Common myeloid progenitor, CD34-positive (primary cell): ENCODE measurements at places on chromosomes 2 and 18.

- no peak for DNase-seq
Measured at GRCh38 chr2:241635756-241636155, 1.2 kb downstream of the THAP4 start.

GRCh38 chr2:79876430-79876829 lies 363.6 kb downstream of the CTNNA2 start:
- peak; percentile 4 for DNase-seq

DNA sequence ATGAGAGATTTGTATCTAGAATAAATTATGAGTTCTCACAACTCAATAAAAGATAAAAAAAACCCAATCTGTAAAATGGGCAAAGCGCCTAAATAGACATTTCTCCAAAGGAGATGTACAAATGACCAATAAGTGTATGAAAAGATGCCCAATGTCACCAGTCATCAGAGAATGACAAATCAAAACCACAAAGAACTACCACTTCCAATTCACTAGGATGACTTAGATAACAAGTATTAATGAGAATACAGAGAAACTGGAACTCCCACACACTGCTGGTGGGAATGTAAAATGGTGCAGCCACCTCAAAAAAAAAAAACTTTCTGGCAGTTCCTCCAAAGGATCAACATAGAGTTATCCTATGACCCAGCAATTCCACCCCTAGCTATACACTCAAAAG lies 17.4 kb upstream of the COL6A3 start:
- DNase-seq, result no peak

DNA sequence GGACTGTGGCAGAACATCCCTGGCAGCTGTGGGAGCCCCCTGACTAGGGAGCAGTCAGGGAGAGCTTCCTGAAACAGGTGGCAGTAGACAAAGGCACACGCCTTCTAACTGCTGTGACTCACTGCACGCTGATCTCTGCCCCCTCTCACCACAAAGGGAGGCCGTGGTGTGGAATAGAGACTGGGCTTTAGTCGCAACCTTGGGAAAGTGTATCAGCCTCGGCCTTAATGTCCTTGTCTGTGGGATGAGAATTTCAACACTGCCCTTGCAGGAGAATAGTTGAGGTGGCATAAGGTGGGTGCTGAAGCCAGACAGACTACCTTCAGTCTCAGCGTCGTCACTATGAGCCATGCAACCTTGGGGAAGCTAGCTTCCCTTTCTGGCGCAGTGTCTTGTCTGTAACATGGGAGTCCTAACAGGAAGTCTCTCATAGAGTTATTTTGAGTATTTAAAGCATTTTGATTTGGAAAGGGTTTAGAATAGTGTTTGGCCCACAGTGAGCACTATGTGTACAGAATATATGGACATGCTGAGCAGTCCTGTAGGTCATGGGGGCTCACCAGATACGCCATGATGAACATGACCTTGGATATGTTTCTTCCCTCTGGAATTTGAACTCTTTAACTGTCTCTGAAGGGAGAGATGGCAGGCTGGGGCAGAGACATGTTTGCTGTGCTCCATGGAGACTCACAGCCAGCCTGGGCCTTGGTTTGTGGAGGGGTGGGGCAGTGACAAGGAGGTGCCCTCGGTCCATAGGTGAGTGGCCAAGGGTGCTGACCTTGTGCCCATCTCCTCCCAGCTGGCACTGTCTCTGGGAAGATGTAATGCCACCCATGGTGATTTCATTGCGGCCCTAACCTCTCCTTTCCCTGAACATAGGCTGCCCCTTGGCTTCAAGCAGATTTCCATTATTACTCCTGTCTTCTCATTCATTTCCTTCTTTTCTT lies 29.5 kb upstream of the SMAD7 start:
- peak; percentile 59 for DNase-seq

- DNase-seq, result no peak
Measured at GRCh38 chr2:107728586-107728985, 98.1 kb upstream of the RGPD4 start.

DNA sequence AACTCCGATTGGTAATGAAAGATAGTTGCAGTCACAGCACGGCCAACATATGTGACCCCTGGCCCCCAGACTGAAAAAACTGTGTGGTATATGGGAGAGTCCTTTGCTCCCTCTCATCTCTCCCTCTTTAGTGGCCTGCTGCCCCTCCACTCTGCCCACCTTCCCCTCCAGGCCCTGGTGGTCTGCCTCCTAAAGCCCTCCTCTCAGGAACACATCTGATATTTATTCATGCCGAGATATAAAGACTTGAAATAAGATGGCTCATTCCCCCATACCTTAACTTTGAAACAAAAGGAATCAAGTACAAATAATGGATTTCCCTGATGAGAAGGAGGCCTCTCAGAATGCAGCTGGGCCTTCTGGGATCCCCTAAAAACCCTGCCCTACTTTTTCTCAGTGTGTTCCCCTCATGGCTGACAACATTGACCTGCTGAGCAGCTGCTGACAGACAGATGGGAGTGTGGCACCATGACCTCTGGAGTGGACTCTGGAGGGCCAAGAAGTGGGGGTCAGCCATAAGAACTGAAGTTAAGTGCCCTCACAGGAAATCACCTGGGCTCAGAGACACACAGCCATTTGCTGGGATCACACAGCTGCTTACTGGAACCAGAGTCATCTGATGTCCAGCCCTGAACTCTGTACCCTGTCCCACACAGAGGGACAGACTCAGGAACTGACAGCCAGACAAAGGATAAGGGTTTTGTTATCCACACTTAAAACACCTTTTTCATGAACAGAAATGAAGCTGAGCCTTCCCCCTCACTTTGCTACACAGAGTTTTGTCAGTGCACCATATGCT lies 39.8 kb upstream of the ST8SIA3 start:
- DNase-seq, result no peak

DNA sequence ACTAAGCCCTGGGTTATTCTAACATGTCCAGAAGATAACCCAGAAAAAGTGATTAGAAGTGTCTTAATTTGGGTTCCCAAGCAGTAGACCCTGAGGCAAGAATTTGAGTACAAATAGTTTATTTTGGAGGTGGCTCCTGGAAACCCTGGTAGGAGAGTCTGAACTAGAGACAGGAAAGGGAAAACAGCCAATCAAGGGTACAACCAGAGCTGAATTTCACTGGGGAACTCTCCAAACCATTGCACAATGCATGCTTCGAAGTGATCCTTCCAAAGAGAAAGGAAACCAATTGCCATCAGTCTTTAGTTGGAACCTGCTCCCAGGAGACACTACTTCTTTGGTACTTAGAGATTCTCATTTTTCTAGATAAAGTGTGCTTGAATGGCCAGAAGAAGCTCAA lies 361.5 kb downstream of the MBD2 start:
- no peak for DNase-seq

DNA sequence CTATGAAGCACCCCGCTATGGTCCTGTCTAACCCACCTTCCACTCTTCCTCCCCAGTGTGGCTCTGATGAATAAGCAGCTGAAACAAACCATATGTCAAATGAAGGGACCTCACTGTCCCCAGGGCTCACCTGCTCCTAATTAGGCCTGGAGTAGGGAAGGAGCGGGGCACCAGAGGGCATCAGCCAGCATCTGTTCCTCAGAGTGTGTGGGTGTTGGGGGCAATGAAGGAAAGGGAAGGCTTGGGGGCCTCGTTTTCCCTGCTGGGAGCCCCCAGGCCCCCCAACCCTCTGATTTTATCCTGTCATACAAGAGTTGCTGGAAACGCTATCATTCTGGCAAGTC lies 274.7 kb downstream of the HAUS1 start:
- no peak for DNase-seq

- DNase-seq, result peak; percentile 8
Measured at GRCh38 chr2:30421026-30421603, 25.9 kb upstream of the LCLAT1 start.

- DNase-seq, result no peak
Measured at GRCh38 chr2:310994-311393, 23.1 kb upstream of the ALKAL2 start.

DNA sequence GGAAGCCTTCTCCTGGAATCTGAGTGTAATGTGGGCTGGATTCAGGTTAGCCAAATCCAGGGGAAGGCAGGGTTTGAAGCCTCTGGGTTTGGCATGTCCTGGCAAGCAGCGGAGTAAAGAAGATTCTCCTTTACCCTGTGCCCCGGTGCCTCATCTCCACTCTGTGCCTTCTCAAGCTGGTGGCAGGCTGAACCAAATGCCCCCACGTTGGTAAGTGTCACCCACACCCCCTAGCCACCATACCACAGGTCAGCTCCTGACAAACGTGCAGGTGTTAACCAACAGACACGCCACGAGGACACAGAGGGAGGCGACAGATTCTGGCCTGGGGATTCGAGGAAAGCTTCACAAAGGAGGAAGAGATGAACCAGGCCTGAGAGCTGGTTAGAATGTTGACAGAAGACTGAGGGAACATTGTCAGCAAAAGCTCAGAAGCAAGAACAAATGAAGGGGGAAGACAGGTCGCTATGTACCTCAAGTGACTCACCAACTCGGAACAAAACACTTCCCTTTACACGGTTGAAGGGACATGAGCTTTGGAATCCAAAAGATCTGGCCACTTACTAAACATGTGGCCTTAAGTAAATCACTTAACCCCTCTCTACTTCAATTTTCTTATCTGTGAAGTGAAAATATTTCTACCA lies 85.2 kb upstream of the LCLAT1 start:
- no peak for DNase-seq
